ENCODE measurements at places on chromosomes 1 and 21. TPM values are rescaled to one million over a fixed set of nuclear protein-coding genes. Genes with fewer than 3 reads are reported as not detected.

- no peak for DNase-seq
Measured at GRCh38 chr1:62728963-62729362, 40.8 kb upstream of the DOCK7 start.

- no peak for DNase-seq
Measured at GRCh38 chr1:187275346-187275745, 446.6 kb downstream of the PLA2G4A start.

- DNase-seq, result no peak
Measured at GRCh38 chr1:218164111-218164929, 120.8 kb upstream of the RRP15 start.

GRCh38 chr1:230677200-230677599 is 34.9 kb downstream of the COG2 start:
- DNase-seq, result no peak

- DNase-seq, result no peak
Measured at GRCh38 chr1:4650481-4650880, 3.9 kb upstream of the AJAP1 start.

DNA sequence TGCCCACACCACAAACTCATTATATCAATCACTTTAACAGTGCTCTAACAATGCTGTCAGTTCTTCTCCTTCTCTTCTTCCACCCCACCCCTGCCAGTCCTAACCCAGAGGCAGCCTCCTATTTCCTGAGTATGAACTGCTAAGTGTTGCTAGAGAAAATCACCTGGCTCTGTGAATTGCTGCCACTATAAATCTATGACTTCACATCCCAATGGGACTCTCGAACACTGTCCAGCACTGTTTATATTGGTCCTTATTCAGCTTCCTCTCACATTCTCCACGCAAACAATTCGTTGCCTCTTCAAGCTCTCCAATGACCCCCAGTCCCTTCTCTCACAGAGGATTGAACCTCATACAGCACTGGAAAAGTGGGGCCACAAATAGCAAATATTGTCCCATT is 27.0 kb upstream of the USH2A start:
- DNase-seq, result no peak

DNA sequence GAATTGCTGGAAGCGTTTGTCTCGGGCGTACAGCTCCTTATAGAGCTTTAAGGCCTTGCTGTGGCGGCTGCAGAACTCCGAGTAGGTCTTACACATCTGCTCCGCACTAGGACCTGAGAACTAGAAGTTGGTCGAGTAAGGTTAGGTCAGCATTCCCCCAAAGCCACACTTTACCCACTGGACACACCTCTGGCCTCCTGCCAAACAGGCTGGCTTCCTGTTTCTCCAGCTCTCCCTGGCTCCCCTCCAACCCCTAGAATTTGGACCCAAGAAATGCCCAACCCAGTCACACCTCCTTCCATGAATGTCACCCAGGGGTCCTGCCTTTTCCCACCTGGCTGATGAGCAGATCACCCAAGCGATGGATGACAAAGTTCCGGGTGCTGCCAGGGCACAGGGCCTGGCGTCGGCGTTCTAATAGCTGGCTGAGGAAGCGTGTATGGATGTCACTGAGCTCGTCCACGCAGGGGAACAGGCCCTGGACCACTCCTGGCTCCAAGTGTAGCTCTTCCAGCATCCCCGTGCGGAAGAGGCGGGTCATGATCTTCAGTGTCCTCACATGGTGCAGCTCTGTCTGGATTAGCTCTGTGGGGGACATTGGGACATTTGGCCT is 15.6 kb downstream of the ARHGEF2 start:
- DNase-seq, result no peak

DNA sequence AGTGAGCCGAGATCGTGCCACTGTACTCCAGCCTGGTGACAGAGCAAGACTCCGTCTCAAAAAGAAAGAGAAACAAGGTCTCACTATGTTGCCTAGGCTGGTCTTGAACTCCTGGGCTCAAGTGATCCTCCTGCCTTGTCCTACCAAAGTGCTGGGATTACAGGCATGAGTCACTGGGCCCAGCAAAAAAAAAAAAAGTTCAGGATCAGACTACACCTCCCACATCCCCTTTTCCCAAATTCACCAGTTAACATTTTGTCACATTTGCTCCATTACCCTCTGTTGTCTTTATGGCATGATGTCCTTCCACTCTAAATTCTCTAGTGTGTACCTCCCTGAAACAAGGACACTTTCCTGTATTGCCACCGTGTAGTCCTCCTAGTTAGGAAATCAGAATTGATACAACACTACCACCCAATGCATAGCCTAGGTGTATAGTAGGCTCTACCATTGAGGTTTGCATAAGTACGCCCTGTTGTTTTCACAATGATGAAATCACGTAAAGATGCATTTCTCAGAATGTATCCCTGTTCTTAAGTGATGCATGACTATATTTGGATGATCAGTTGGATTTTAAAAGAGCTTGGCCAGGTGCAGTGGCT is 10.7 kb downstream of the SPEN start:
- DNase-seq, result no peak

DNA sequence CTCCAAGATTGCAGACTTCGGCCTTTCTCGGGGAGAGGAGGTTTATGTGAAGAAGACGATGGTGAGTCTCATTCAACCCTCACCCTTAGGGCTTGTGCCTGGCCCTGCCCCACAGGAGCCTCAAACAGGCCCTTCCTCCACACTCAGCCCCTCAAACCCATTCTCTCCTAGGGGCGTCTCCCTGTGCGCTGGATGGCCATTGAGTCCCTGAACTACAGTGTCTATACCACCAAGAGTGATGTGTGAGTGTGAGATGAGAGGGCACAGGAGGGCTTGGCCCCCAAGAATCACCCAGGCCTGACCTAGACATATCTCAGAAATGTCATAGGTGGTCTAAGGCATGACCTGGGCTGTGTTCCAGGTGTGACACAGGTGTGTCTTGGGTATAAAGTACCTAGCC is 18.3 kb upstream of the MPL start:
- no peak for DNase-seq

- no peak for DNase-seq
Measured at GRCh38 chr1:66642992-66643391, 109.0 kb downstream of the SGIP1 start.

DNA sequence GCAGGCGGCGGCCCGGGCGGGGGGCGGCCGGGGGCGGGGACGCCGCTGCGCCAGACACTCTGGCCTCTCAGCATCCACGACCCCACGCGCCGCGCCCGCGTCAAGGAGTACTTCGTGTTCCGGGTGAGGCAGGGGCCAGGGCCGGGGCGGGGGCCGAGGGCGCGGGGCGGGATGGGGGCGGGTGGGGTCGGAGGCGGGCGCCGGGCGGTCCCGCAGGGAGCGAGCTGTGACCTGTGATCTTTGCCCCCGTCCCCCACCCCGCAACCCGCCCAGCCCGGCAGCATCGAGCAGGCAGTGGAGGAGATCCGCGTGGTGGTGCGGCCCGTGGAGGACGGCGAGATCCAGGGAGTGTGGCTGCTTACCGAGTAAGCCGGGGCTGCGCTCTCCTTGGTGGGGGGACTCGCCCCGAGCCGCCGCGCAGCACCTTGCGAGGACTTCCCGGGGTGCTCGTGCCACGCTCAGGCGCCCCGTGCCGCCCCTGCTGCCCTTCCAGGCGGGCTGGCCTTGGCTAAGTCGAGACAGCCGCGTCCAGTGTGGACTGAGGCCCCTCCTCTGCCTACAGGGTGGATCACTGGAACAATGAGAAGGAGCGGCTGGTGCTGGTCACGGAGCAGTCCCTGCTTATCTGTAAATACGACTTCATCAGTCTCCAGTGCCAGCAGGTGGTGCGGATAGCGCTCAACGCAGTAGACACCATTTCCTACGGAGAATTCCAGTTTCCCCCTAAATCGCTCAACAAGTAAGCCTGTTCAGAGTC is 514 bp downstream of the TPRG1L start:
- DNase-seq, result no peak

DNA sequence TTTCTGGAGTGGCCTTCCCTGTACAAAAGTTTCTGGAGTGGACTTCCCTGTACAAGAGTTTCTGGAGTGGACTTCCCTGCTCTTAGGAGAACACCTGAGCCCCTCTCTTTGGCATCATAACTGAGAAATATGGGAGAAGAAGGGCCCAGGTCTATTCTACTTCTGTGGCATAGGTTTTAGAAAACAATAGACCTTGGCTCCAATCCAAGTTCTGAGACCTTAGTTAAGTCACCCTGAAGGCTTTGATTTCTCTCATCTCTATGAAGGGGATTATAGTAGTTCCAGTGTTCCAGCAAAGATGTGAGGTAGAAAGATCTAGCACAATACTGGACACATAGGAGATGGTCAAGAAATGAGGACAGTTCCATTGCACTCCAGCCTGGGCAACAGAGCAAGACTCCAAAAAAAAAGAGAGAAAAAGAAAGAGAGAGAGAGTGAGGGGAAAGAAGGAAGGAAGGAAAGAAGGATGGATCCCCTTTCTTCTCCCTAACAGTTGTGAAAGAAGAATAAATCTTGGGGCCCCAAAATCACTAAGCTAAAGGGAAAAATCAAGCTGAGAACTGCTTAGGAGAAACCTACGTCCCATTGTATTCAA is 13.3 kb upstream of the EIF4G3 start:
- DNase-seq, result no peak

DNA sequence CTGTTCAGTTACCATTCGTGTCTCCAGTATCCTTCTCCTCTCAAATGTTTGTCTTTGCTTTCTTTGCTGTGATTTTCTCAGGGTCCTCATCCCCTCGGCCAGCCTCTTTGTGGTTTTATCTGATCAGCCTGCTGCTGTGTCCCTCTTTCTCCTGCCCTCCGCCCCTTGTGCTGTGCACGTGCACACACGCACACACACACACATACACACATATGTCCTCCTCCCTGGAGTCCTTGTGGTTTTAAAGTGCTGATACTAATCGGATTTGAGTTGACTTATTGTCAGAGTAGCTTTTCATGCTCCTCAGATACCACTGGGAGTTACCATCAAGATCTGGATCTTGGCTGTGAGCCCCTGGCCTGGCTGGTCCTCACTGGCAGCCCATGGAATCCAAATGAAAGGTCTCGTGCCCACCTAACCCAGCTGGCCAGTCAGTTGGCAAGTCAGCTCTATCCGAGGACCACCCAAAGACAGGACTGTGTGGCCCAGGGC is 34.1 kb downstream of the QSOX1 start:
- DNase-seq, result no peak

- DNase-seq, result no peak
Measured at GRCh38 chr1:216822480-216822879, 99.3 kb upstream of the ESRRG start.

DNA sequence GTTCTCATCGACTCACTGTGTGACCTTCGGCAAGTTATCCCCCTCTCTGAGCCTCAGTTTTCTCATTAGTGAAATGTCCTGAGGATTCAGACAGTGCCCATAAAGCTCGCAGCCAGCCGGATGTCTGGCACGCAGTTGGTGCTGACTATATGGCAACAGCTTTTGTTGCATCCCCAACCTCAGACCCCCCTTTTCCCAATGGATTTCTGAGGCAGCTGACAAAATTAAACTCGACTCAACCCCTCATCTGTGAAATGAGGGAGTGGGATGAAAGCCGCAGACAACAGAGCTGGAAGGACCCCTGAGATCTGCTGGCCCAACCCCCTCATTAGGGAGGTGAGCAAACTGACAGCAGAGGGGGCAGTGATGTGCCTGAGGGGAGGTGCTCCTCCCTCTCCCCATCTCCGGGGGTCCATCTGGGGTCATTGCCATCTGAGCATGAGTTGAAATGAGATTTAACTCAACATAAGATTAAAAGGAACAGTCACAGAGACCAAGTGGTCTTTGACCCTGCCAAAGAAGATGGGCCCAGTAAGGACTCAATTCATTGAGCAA is 40.4 kb downstream of the NKAIN1 start:
- DNase-seq, result no peak

DNA sequence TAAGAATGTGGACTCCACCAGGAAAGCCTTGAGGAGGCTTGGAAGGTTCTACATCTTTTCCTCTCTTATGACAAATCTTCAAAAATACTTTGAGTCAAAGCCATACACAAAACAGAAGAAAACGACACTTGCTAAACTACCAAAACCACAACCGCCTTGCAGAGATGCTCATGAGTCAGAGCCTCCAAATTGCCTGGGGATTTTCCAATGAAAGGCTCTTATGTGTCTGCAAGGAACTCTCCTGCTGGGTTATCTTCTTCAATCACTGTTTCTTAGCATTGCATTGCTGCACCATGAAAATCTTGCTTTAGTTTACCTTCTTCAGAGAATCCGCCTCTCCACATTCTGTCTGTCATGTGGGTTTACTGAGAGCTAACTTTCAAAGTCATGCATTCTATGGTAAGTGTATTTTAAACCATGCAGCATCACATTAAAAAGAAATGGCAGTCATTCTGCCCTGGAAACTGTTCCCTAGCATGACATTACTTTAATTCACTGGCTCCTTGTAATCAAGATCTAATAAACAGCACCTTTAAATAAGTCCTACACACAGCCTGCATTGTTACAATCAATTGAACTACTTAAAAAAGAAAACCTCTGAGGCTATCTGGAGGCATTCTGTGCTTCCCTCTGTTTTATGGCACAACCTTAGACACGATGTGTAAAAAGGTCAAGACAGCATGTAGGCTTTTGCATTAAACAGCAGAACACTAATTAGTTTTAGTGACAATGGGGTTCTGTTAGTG is 210.0 kb upstream of the FOXD3 start:
- no peak for DNase-seq

The RUNX3 gene
- 209 TPM for total RNA-seq

The HES3 gene
- total RNA-seq, result not detected

The KRTAP10-9 gene
- not detected for total RNA-seq

The RBM11 gene
- total RNA-seq, result 18.7 TPM
